ENCODE measurements at places on chromosomes 6 and 20. TPM values are rescaled to one million over a fixed set of nuclear protein-coding genes. Genes with fewer than 3 reads are reported as not detected.

Gene ARFGEF3
- polyA plus RNA-seq, result 7.6 TPM

Gene OTOR
- not detected for polyA plus RNA-seq

Gene RIPOR2
- polyA plus RNA-seq, result 7.9 TPM

Gene SRMS
- 0.06 TPM for polyA plus RNA-seq

Gene GSTA3
- polyA plus RNA-seq, result 1.1 TPM

Gene LTA
- polyA plus RNA-seq, result 0.28 TPM

Gene KIF25
- polyA plus RNA-seq, result 0.61 TPM

Gene AGPAT4
- 3.7 TPM for polyA plus RNA-seq

Gene HTR1E
- not detected for polyA plus RNA-seq

Gene ARMH2
- polyA plus RNA-seq, result 0.56 TPM

DNA sequence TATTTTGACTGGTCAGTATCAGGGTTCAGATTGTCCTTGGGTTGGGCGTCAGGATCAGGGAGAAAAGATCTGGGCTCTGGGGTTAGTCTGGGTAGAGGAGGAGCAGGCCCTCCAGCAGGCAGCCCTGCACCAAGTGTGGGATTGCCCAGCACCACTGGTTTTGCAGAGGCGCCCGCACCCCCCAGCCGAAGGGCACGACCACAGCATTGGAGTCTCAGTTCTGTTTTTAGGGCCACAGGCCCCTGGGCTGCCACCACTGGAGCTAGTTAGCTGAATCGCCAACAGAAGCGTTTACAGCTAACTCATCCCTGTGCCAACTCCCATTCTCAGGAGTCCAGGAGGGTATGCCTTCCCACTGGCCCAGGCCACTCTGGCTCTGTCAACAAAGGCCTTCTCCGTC, 84.2 kb downstream of the TCP11 start:
- no peak for DNase-seq

GRCh38 chr6:119122336-119122735, 43.9 kb upstream of the FAM184A start:
- DNase-seq, result no peak

- no peak for DNase-seq
These were observed 296.8 kb downstream of the UTRN start for GRCh38 chr6:144581812-144582537.

DNA sequence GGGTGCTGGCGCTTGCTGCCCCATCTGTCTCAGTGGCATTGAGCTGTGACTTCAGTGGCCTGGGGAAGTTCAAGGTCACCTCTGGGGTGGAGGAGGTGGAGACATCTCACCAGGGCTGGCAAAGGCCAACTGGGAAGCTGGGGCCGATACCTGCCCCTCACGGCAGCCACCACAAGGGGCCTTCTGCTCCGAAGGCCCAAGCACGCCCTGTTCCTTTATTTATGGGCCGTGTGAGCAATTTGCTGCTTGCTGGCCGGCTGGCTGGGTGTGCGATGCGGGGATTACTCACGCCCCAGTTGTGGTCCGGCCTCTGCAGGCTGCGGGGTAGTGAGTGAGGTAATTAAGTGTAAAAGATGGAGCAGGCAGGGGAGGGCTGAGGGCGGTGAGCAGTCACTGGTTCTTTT, 13.2 kb upstream of the SCRT2 start:
- DNase-seq, result peak; percentile 2

DNA sequence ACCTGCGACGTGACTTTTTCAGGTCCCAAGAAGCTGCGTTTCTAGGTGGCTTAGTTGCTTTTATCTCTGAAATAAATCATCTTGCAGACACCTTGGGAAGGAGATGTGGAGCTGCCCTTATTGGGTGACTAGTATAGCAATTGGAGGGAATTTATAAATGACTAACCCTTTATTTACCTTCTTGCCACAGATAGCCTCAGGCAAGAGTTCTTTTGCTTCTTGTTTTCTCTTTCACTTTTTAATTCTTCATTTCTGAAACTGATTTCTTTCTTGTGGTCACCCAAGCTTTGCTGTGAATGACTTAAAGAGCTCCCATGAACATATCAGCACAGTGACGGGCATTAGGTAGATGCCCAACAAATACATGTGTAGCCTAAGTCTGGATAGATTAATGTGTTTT, 3.0 kb downstream of the ADGRF4 start:
- no peak for DNase-seq

DNA sequence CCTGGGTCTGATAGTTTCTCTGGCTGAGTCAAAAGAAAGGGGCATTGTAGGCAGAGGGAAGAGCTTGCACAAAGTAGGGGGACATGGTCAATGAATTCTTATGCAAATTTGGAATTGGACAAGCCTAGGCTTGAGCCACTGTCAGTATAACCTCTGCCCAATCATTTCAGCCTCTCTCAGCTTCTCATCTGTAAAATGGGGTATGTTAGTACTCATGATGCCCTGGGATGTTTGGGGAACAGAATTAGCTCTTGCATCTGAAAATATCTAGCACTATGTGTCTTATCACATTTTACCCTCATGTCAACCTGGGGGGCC, 148.6 kb downstream of the DHX35 start:
- no peak for DNase-seq

GRCh38 chr20:22371843-22372242, 212.5 kb downstream of the FOXA2 start:
- DNase-seq, result peak; percentile 48

DNA sequence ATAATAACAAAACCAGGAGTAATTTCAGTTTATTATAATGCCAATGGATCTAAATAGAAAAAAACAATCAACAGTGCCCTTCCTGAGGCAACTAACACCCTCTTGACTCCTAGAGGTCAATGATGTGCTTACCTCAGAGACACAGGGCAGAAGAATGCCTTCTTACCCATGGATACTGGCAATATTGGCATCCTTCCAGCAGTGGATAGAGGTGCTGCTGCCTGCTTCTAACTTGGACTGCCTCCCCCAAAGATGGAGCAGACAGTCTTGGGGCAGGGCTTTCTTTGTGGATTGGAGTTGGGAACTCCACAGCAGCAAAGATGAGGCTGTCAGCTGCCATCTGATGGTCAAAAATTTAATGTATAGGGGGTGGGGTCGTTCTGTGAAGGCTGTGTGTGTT, 78.7 kb downstream of the AK9 start:
- no peak for DNase-seq

GRCh38 chr6:130961148-130961547, 101.9 kb downstream of the EPB41L2 start:
- DNase-seq, result no peak

DNA sequence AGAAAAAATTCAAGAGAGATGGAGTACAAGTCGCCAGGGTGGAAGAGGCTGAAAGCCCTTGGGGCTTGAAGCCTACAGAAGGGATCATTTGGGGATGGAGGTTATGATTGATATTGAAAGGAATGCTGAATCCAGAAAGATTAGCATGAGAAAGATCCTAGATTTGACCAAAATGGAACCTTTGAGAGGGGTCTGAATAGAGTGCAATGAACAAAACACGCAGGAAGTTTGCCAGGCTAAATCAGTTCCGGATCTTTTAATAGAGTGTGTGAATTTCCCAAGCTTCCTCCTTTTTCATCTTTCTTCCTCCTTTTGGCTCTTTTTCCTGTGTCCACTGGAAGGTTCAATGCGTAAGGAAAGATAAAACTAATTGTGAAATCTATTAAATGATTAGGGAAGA, 15.3 kb downstream of the IPCEF1 start:
- no peak for DNase-seq

- DNase-seq, result no peak
These were observed 99.2 kb upstream of the FOXP4 start for GRCh38 chr6:41446907-41447545.

- DNase-seq, result no peak
These were observed at the start of gene TMEM74B for GRCh38 chr20:1184638-1185315. TMEM74B (minus strand) TSS chr20:1184981; CDS start chr20:1183801, 1,180 bp downstream.

DNA sequence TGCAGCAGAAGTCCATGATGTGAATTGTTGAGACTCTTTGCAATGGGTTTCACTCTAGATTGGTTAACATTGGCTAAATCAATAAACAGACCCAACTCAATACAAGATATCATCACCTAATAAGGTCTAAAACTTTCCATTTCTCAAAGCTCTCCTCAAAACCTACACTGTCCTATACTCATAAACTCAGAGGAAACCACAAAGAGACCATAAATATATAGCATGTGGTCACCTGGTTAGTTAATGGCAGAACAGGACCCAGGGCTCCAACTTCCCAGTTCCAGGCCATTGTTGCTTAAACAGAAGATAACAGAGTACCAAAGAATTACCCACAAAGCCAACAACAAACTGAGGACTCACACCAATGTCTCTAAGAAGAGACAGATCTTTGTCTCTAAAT, 12.0 kb downstream of the RTN4IP1 start:
- no peak for DNase-seq

- DNase-seq, result no peak
These were observed 2.3 kb upstream of the TTBK1 start for GRCh38 chr6:43240950-43241349.

DNA sequence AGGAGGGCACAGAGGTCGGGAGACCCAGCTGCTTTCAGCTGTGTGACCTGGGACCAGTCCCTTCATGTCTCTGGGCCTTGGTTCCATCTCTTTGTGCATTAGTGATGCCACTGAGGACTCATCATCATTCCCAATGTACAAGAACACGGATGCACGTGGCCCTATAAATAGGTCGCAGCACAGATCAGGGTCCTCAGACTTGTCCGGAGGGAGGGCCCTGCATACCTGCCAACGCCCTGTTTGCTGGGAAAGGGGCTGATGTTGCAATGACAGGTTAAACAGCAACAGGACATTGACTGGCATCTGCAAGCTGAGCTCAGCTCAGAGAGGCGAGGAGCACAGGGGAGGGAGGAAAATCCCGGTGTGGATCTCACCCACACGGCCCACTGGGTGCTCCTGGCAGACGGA, 21.8 kb downstream of the TGM2 start:
- DNase-seq, result no peak

DNA sequence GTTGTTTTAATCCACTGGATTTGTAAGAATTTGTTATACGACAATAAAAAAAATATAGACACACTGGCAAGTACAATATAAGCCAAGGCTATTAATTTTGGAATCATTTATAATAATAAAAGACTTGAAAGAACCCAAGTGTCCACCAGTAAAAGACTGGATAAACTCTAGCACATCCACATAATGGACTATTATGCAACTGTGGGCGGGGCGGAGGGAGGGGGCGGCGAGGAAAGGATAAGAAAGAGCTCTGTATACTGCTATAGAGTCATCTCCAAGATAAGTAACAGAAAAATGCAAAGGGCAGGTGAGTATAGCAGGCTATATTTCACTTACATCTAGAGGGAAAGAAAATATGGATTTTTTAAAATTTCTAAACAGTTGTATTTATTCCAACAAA, 123.3 kb downstream of the TBC1D32 start:
- DNase-seq, result no peak

- no peak for DNase-seq
These were observed 66.4 kb downstream of the PHF20 start for GRCh38 chr20:35838205-35838604.

DNA sequence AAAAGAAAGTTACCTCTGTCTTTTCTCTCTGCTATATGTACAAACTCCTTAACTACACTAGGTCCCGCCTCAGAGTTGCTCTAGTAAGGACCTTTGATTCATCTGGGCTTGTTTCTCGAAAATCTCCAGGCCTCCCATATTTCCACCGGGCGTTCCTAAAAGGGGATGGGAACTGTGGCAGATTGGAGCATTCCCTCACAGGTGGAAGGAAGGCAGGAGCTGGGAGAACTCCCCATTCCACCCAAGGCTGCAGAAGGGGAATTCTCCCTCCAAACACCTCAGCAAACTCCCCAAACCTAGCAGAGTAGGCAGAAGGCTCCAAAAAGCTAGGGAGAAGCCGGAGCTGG, 1.6 kb upstream of the TFAP2A start:
- no peak for DNase-seq

DNA sequence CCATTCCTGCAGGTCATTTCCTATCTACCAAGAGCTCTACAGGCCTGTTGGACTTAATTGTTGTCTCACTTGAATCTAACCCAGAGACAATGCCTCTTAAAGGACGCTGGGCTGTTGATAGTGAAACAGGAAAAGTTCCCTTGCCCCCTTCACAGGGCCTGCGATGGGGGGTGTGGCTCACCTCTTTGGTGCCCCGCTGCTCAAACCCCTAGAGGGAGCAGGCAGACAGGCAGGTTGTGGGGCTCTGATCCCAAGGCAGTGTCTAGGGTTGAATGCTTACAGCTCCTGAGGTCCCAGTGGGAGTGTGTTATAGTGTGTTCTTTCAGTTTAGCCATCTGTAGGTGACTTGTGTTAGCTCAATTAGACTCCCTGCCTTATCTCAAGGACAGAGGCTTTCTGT, 68.0 kb downstream of the OTOR start:
- DNase-seq, result no peak

- no peak for DNase-seq
These were observed 11.2 kb upstream of the TTK start for GRCh38 chr6:79993012-79993910.

DNA sequence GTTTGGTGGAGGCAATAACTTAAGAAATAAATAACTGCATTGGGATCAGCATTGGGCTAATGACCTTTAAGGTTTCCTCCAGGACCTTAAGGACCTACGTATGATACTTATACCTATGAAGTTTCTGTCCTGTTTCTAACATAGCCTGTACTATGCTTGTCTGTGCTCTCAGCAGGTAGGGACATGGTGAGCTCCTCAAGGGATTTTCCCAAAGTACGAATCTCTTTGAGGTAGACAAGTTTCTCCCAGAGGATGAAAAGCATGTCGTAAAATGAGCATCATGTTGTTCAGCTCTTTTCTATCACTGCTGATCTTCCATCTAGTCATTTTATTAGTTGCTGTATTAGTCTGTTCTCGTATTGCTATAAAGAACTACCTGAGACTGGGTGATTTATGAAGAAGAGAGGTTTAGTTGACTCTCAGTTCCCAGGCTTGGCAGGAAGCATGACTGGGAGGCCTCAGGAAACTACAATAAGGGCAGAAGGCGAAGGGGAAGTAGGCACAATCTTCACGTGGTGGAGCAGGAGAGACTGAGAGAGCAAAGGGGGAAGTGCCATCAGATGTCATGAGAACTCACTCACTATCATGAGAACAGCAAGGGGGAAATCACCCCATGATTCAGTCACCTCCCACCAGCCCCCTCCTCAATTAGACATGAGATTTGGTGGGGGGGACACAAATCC, 77.8 kb upstream of the TGM3 start:
- no peak for DNase-seq

DNA sequence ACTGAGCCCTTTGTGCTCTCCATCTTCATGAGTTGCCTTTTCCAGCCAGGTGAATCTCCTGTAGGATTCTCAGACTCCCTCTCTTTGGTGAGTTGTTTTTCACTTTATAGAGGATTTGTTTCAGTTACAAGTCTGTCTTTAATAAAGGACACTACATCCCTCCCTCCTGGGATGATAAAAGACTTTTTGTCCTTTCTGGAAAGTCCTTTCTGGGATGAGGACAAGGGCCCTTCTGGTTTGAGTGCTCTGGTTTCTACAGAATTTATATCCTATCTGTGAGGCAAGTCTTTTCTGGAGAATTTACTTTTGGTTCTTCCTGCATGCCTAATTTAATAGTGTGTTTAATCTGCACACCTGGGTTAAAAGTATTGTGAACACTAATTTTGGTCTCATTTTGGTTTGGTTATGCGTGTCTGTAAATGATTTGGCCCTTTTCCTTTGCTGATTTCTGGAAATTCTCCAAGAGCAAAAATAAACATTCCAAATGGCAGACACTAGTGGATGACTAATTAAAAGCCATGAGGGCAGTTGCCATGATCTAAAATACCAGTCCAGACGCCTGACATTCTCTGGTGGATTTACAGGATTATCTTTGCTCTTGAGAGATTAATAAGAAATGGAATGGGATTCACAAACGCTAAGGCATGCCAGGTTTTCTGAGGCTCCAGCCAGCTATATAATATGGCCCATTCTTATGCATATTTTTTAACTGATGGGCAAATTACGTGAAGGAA, 44.8 kb downstream of the TCP11 start:
- no peak for DNase-seq
